ENCODE measurements at places on chromosomes 2 and 18.

DNA sequence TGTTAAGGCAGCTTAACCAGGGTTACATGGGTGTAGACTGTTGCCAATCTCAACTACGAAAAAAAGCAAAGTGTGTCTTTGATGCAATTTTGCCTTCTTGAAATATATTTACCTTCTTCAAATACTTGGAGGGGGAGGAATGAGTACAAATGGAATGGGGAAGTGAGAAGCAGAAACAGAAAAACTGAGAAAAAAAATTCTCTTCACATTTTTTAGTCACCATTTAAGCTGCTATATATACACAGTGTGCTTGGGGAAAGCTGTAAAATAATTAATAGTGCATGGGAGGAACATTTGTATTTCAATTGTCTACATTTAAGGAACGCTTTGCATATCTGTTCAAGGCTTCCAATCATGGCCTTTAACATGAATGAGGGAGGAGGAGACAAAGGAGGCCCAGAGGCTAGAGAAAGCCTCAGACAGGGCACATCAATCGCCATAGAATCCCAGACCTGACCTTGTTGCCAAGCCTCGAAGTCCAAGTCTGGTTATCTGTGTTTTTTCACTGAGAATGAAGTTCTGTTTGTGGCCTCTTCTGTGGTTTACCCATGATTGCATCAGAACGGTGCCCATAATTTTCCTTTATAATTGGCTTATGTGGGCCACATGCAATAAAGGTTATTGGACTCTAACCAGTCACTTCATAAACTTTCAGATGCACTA lies 158.6 kb downstream of the PIK3C3 start:
- DNase-seq = no peak

GRCh38 chr2:105593221-105593967 lies 151.3 kb upstream of the NCK2 start:
- DNase-seq = no peak

DNA sequence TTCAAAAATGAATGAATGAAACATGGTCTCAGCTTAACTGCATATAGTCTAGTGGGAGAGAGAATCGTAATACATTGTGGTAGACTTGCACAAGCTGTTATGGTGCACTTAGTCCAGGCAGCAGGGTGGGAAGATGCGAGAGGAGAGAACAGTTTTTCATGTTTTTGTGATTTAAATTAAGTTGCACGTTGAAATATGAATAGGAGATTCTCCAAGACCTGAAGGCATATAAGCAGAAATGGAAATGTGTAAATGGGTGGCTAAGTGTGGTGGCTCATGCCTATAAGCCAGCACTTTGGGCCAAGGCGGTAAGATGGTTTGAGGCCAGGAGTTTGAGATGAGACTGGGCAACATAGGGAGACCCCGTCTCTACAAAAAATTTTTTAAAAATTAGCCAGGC lies 60.5 kb downstream of the TMEM185B start:
- DNase-seq = no peak

DNA sequence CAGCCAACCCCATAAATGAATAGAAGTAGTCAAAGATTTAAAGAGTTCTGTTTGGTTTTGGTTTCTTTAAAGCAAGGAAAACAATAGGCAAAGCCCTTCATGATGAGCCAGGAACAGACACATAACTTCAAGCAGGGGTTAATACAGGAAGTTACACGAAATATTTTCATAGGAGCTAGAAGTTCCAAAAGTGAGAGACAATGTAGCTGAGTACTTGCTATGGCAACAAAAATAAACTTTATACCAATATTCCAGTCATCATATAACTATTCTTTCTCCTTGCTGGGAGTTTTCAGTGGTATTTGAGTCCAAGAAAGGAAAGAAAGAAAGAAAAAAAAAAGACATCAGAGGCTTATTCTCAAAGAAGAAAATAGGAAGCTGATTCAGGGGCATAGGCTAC lies 56.2 kb downstream of the COBLL1 start:
- no peak for DNase-seq

GRCh38 chr2:33223856-33224255 lies 252.6 kb upstream of the RASGRP3 start:
- DNase-seq = no peak

- DNase-seq = no peak
Observed at GRCh38 chr2:174629506-174629905, 31.9 kb upstream of the WIPF1 start.

DNA sequence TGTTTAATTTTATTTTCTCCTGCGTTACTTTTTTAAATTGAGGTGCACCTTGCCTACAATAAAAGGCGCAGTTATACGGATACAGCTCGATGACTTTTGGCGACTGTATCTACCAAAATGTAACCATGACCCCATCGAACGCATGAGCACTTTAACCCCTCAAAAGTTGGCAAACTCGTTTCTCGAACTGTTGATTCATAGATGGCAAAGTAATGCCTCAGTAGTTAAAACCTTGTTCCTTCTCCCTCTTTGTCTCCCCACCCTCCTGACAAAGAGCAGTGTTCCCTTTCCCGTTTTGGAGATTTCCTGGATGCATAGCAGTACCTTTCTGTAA lies 577 bp downstream of the MOGAT1 start:
- DNase-seq = no peak

GRCh38 chr2:191299866-191300265 lies 54.7 kb downstream of the MYO1B start:
- DNase-seq = no peak

GRCh38 chr18:10579079-10579867 lies 53.4 kb downstream of the NAPG start:
- no peak for DNase-seq

DNA sequence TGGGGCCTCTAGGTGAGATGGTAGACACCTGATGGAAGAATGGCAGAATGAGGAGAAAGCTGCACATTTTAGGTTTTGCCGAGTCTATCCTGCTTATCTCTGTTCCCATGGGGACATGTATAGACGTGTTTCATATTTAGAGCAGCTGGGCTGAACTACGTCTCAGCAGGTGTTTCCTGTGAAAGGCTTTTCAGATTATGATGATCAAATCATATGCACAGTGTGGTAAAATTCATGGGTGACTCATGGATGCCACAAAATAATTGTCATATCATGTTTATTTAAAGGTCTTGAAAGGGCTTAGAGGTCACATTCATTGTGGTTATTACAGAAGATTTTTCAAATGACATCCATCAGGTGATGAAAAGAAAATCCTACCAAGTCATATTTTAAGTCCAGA lies 90.5 kb downstream of the ICOS start:
- DNase-seq = peak; percentile 40

GRCh38 chr2:160566717-160567116 lies 73.1 kb upstream of the RBMS1 start:
- DNase-seq = no peak

DNA sequence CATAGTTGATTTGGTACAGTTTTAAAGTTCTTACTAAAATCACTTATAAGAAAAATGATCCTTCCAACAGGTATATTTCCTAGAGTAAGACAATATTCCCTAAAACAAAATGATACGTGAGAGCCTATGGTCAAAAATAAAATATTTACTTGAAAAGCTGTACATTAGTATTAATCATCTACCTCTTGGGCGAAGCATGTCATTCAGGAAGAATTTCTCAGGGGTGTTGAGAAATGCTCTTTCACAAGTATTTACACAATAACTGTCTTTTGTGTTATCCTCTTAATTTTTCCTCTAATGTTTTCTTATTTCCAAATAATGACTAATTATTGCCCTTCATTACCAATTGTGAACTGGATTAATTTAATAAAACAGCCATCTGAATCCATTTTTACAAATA lies 466.3 kb downstream of the SATB2 start:
- DNase-seq = no peak

- no peak for DNase-seq
Observed at GRCh38 chr2:133948610-133949290, 305.1 kb upstream of the MGAT5 start.

DNA sequence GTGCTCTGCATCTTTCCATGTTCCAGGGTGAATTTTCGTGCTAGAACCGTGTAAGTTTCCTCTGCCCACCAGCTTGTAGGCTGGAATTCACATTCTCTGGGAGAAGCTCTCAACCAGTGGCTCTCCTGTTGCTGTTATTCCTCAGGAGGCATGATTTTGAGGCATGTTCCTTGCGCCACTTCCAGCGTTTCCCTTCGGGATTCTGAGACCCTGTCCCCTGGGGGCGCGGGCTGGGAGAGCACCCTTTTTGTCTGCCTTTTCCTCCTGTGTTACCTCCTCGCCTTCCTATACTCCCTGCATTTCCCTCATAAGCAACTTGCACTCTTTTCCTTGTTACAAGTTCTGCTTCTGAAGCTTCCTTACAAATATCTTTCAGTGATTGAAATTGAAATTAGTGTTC lies 156.4 kb downstream of the PTPRM start:
- DNase-seq = no peak

All from DMS153 (cell line).